ENCODE measurements at places on chromosomes 3 and 15. TPM values are rescaled to one million over a fixed set of nuclear protein-coding genes. Genes with fewer than 3 reads are reported as not detected.

GRCh38 chr3:133910422-133910821, 14.7 kb upstream of the RAB6B start:
- no peak for DNase-seq

DNA sequence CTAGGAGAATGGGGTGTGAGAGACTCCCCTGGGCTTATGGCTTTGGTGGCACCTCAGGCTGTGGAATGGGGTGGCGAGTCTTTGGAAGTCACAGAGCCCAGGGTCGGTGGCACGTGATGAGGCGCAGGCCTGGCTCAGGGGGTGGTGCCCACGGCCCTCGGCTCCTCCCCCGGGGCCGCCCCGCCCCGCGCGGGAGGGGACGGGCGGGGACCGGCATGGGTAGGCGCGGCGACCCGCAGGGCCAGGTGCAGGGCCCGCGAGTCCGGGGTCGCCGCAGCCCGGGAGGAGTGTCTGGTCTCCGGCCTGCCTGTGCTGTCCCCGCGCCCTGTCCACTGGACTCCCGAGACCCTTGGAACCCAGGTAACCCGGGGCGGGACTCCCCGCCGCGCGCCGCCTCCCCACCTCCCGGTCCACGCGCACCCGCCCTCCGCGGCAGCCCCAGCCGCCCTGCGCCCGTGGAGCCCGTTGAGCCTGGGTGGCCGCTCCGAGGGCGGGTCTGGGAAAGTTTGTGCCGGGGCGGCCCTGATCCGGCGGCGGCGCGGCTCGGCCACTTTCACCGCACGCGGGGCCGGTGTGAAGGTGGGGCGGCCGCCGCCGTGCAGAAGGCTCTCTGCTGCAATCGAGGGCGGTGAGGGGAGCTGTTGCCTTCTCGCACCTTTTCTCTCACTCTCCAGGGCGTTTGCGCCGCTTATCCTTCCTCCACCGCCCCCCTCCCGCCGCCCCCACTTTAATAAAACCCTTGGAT, at the start of gene PAQR5:
PAQR5 (plus strand) TSS at position 216 of the 745 bp plus-strand sequence. CDS start 61,169 bp downstream, outside the sequence.
- DNase-seq = no peak

GRCh38 chr15:32704395-32704981, 13.3 kb upstream of the GREM1 start:
- DNase-seq = no peak

GRCh38 chr15:69704229-69704628, 251.6 kb downstream of the RPLP1 start:
- DNase-seq = no peak

GRCh38 chr3:109597444-109597843, 260.1 kb upstream of the DPPA4 start:
- no peak for DNase-seq

GRCh38 chr3:58556001-58556400, 19.0 kb upstream of the ACOX2 start:
- DNase-seq = no peak

DNA sequence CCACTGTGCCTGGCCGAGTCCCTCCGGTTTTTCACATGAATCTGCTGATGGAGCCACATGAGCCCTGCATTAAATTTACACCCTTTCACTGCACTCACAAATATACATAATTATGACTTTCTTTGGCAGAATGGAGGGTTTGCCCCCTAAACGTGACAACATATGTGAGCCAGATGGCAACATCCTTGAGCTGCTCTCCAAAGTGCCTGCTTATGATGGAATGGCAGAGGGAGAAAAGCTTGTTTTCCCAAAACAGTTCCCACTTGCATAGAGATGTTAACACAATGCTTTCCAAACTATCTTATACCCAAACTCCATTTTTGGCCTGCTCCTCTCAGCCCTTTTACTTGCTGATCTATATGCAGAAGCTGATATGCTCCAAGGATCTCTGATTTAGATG, 54.9 kb downstream of the ABCC5 start:
- DNase-seq = no peak

DNA sequence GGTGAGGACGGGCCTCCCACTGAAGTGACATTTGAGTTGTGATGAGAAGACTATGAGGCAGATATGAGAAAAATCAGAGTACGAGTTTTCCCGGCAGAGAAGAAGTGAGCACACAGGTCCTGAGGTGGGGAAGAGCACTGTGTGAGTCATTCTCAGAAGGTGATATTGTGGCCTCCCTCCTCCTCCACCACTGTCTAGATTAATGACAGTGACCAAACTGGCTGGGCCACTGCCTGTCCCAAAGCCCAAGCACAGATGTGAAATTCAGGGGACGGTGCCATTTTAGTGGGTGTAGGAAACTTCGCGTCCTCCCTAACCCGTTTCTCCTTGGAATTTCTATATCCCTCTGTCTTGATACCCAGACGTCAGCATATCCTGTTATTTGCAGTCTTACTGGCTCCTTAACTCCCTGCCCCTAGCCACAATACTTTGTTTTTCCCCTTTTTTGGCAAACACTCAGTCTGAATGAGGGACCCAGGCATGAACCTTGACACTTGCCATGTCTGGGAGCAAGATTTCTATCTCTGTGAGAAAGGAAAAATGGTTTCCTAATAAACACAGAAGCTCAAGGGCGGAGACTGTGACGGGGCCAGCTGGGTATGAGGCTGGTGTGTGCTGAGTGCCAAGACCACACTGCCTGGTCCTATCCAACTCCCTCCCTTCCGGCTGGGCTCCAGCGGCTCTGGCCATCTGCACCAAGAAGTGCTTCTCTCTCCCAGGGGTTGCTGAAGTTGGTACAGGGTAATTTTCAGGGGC, 15.2 kb downstream of the PRICKLE2 start:
- DNase-seq = no peak

DNA sequence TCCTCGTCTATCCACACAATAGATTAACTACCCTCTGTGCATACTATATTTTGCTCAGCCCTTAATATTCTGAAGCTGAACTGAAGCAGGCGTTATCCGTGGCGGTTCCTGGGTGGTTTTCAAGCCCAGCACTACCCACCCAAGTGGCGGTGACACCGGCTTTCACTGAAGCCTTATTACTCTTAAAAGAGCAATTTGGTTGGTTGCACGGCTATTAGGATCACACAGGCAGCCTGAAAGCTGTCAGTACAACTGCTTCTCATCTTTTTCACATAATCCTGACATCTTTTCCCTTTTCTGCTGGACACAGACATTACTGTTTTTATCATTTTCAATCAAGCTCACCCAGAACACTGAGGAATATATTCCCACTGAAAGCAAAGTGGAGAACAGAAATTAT, 525.3 kb upstream of the ZNF717 start:
- DNase-seq = no peak

GRCh38 chr15:83012076-83012426, 612 bp upstream of the C15orf40 start:
- DNase-seq = no peak

- no peak for DNase-seq
Measured at GRCh38 chr3:70854108-70854507, 541.7 kb upstream of the MDFIC2 start.

DNA sequence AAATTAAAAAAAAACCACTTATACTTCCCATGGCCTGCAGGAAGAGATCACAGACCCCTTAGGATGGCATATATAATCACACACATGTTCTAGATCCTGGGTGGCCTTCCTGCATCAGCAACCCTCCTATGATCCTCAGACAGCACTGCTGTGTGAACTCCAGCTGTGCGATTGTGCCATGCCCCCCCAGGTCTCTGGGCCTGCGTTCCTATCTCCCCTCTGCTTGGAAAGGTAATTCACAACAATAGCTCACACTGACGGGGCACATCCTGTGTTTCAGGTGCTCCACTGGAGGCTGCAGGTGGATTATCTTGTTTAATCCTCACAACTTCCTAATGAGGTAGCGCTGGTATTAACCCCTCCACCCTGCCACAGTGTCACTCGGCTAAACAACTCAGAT, 71.2 kb upstream of the GLCE start:
- DNase-seq = no peak

DNA sequence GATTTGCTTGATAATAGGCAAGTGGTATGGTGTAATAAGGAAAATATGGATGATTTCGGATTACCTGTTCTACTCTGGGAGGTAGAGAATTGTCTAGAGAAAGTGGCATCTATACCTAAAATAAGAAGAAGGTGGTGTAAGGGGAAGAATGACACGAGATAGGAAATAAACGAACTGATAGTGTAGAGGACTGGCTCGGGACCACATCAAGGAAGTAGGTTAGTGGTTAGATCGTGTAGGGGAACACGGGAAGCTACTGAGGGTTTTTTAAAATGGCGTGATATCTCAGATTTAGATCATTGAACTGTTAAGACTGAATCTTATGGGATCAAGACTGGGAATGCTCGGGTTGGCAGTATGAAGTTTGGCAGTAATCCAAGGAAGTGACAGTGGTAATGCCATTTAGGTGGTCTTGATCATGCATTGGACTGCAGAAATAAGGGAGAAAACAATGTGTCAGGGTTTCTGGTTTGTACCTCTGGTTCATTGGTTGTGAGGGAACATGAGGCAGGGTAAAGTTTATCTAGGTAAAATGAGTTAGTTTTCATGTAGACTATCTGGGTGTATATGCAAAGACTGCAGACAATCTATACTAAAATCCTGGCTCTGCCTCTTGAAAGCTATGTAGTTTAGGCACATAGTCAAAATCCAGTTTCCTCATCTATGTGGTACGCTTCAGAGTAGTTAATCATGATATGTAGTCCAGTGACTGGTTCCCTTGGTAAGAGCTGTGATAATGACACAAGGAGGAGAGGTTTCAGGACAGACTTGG, 7.4 kb downstream of the RPL14 start:
- DNase-seq = peak; percentile 65

GRCh38 chr15:81792646-81793045, 253.2 kb downstream of the MEX3B start:
- no peak for DNase-seq

GRCh38 chr3:109806929-109807328, 469.6 kb upstream of the DPPA4 start:
- DNase-seq = peak; percentile 72

GRCh38 chr3:77746892-77747291, 707.0 kb downstream of the ROBO2 start:
- no peak for DNase-seq

GRCh38 chr3:131794766-131795388, 239.9 kb downstream of the CPNE4 start:
- peak; percentile 33 for DNase-seq

GRCh38 chr15:80722811-80723210, 27.7 kb downstream of the ABHD17C start:
- DNase-seq = no peak

GRCh38 chr3:45538641-45538986, 55.9 kb upstream of the LIMD1 start:
- DNase-seq = no peak

DNA sequence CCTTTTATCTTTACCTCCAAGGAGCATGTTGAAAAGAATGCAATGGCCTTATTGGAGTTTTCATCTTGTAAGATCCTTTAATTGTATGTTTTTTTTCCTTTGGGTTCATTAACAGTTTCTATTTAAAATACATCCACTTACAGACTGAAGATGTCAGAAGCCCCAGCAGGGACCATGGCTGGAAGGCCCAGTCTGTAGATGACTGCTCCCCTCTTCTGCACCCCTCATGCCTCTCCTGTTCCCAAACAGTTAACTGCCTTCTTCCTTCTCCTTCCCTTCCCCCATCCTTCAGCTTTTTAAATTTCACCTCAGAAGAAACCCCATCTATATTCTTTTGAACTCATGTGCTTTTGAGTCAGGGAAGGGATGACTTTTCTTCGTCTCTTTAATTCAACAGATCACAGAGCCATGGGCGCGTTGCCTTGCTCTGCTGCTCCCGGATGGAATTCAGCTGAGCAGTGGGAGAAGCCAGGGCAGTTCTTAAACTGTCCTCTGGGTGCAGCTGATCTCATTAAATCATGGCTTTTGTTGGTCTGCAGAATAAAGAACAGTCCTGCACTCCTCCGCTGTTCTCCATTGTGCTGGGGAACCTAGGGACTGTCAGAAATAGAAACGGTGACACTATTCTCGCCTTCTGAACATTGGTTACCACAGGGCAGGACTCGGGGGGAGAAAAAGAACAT, 71.5 kb upstream of the EIF1B start:
- DNase-seq = no peak

GRCh38 chr3:52507359-52507758, 12.2 kb downstream of the STAB1 start:
- no peak for DNase-seq

- DNase-seq = no peak
Measured at GRCh38 chr3:165383381-165383780, 187.2 kb upstream of the SLITRK3 start.

RPSA gene
- 1,688 TPM for total RNA-seq

GPR160 gene
- total RNA-seq = 13.1 TPM

CCR9 gene
- 4.5 TPM for total RNA-seq

C15orf62 gene
- 3.5 TPM for total RNA-seq

DUOXA2 gene
- not detected for total RNA-seq

MESP1 gene
- total RNA-seq = 0.79 TPM

TTLL13 gene
- 1.1 TPM for total RNA-seq

CFAP91 gene
- not detected for total RNA-seq

MYO1E gene
- 4.6 TPM for total RNA-seq

LRRC34 gene
- 0.33 TPM for total RNA-seq

VWA5B2 gene
- total RNA-seq = not detected

NOP10 gene
- 77.2 TPM for total RNA-seq

NR2F2 gene
- total RNA-seq = not detected
